ENCODE measurements at places on chromosomes 4 and X.
A peak's percentile ranks its signal among the peaks of the same experiment; 100 is the strongest.

GRCh38 chr4:75254745-75255144, 259.5 kb downstream of the RCHY1 start:
- DNase-seq = no peak

DNA sequence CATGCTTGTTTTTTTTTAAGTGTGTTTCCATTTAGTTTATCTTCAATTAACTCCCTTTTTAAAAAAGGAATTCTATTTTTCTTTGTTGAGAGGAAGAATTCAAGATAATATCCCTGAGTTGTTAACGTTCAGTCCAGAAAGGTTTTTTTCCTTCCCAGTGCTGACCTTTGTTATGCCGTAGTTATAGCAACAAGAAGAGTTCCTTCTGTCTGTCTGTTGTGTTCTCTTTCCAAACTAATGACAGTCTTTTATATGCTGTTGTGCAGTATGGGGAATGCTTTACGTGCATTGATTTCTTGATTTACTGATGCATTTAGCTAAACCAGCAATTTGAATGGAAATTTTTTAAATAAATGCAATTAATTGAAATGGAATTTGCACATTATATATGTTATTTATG, 6.6 kb upstream of the CXXC4 start:
- no peak for DNase-seq

GRCh38 chr4:25861951-25862410, 807 bp downstream of the SEL1L3 start:
- DNase-seq = peak; percentile 76

- DNase-seq = peak; percentile 84
Observed at GRCh38 chr4:54322818-54323417, 93.8 kb downstream of the PDGFRA start.

GRCh38 chr4:80049402-80049801, 23.6 kb downstream of the ANTXR2 start:
- DNase-seq = peak; percentile 32

- peak; percentile 8 for DNase-seq
Observed at GRCh38 chrX:150361070-150361776, 1.9 kb upstream of the MAMLD1 start.

GRCh38 chr4:47500776-47501175, 15.7 kb downstream of the ATP10D start:
- DNase-seq = no peak

- no peak for DNase-seq
Observed at GRCh38 chrX:115388879-115389278, 99.4 kb downstream of the LUZP4 start.

DNA sequence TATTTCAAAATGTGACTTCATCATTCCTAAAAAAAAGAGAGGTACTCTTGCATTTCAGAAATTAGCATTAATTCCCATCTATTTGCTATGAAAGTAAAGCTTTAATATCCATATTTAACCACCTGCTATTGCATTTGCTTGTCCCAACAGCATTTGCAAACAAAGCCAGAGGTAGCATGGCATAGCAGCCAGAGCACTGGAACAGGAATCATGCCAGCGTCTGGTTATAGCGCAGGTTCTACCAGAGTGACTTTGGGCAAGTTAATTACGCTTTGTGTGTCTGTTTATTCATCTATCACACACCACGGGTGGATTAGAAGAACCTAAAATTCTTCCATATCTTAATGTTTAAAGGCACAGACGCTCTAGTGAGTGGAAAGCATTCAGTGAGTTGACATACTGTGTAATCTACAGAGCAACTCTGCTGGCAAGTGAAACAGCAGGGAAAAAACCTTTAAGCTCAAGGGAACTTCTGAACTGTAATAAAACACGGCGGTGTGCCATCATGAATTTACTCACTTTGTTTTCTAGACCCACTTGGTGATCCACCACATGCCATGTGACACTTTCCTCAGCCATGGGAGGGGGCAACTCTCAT, 76.6 kb upstream of the QRFPR start:
- DNase-seq = no peak
